ENCODE measurements at places on chromosomes 5 and 9.

GRCh38 chr5:174229514-174230370, 184.2 kb downstream of the NSG2 start:
- no peak for DNase-seq

- DNase-seq: peak; percentile 57
These were observed 5.0 kb downstream of the NSMF start for GRCh38 chr9:137454145-137454596.

GRCh38 chr9:113454914-113455761, 8.4 kb upstream of the RGS3 start:
- no peak for DNase-seq

GRCh38 chr9:135167849-135168655, 80.6 kb downstream of the OLFM1 start:
- DNase-seq: no peak

DNA sequence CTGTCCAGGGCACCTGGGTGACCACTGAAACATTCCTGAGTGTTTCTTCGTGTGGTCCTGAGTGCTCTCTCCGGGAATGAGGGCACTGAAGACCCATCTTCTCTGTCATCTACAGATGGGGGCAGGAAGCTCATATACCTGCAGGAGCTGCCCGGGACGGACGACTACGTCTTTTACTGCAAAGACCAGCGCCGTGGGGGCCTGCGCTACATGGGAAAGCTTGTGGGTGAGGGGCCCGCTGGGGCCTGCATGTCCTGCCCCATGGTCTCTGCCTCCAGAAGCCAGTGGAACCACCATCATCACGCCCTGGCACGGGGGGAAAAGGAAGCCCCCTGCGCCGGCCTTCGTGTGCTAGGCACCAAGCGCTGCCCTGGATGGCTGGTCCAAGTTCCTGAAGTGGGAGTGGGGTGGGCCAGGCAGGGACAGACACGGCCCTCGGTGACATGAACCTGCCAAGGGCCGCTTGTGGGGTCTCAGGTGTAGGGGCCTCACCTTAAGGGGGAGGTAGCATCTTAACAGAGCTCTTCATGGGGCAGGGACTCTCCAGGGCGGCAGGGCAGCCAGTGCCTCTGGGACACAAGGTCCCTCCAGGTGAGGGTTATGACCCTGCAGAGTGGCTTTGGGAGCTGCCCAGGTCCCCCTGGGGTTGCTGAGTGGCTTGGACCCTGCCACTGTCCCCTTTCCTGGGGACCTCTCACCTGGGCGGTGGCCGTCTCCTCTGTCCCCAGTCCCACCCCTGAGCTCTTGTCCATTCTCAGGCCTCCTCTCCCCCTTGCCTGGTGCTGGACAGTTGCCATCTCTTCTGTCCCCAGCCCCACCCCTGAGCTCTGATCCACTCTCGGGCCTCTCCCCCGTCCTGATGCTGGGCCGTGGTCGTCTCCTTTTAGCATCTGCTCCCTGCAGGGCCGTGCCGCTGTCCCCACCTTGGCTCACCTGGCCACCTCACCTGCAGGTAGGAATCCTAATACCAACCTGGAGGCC, 2.1 kb downstream of the OBP2A start:
- DNase-seq: no peak

- no peak for DNase-seq
These were observed 62.2 kb downstream of the NTRK2 start for GRCh38 chr9:84731696-84732095.

- no peak for DNase-seq
These were observed 80.6 kb downstream of the PAM start for GRCh38 chr5:102835717-102836116.

GRCh38 chr9:38074441-38074961, 5.5 kb upstream of the SHB start:
- DNase-seq: no peak

DNA sequence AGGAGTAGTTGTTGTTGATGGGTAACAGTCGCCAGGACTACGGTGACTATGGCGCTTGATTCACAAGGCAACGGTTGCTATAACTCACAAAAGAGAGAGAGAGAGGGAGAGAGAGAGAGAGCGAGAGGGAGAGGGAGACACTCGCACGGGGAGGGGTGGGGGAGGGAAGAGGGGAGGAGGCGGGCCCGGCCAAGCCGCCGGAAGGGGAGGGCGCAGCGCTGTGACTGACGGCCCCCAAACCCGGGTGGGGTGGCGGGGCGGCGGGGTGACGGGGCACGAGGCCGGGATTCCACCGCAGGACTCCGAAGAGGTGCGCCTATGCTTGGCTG, at the start of gene RFX3:
Gene RFX3, minus strand, starts transcription at position 166 of the 329 bp plus-strand sequence. CDS start 130,413 bp downstream, outside the sequence.
- DNase-seq: no peak

- DNase-seq: no peak
These were observed 78.2 kb downstream of the BASP1 start for GRCh38 chr5:17295671-17296070.

DNA sequence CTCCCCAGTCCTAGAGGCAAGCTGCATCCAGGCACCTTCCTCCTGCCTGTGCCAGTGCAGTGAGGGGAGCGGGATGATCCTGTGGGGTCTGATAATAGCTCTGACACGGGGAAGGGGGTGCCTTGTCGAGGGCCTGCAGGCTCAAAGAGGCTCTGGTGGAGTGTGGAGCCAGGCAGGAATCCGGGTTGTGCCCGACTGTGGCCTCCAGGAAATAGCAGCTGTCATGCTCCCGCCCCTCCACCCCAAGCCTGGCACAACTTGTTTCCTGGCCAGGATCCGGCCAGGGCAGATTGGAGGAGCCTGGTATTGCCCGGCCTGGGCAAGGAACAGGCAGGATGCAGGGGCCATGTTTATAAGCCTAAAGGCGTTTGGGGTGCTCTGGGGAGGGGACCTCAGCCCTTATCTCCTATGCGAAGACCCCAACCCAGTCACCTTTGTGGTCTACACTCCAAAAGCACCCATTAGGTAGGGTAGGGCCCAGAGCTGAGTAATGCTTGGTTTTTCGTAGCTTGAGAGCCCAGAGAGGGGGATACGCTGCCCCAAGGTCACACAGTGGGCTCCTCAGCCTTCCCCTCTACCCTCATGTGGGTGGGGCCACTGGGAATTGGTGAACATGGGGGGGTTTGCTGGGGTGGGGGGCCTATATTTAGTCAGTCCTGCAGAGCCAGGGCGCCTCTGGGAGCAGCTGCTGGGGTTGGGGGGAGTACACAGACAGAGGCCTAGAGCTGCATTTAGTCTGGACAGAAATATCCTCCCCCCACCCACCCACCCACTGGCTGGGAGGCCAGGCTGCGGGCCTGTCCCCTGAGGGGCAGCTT, 12.2 kb downstream of the CXXC5 start:
- DNase-seq: no peak

GRCh38 chr9:133750982-133751649, 13.0 kb upstream of the SARDH start:
- DNase-seq: no peak

GRCh38 chr5:11482011-11482410, 422.2 kb downstream of the CTNND2 start:
- no peak for DNase-seq

- DNase-seq: no peak
These were observed 49.0 kb upstream of the LMX1B start for GRCh38 chr9:126564716-126565115.

DNA sequence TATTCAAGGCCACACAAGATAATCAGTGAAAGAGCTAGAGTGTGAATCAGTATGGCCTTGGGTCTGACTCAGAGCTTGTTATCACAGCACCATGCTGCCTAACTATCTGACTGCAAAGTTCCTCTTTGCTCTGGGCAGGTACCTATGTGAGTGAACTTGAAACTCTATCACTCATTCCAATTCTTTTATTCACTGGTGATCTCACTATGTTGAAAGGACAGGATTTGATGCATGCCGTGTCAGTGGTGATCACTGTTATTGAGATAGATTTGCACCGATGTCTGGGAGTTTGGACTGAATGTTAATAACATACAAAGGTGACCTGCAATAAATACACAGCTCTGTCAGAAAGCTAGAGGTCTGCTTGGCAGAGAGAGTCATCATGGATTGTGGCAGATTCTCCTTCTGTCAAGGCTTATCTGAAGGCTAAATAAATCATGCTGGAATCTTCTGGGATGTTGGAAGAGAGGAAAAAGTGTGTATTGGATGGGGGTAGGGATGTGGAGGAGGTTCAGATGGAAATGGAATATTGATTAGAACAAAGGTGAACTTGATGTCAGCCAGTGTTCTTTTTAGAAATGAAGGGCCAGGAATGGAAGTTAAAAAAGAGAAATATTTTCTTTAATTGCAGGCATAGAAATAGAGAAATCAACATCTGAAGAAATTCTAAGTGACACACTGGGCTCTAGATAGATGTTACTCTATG, 91.8 kb upstream of the TNC start:
- DNase-seq: no peak

DNA sequence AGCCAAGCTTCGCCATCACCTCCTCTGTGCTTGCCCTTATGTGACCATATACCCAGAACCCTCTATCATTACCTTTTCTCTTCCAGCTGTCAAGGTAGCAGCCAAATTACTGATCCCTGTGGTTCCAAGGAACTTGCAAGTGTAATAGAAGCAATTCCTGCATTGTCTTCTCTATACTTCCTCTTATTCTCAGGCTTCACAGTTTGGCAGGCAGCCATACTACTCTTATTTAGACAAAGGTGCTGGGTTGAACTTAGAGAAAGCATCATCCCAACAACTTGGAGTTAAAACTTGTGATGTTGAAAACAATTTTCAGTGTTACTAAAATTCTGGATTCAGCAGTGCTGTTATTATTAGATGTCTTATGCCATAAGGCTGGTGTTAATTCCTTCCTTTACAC, 93.2 kb downstream of the NLN start:
- no peak for DNase-seq

GRCh38 chr5:106962464-106963230, 708.1 kb downstream of the EFNA5 start:
- no peak for DNase-seq

DNA sequence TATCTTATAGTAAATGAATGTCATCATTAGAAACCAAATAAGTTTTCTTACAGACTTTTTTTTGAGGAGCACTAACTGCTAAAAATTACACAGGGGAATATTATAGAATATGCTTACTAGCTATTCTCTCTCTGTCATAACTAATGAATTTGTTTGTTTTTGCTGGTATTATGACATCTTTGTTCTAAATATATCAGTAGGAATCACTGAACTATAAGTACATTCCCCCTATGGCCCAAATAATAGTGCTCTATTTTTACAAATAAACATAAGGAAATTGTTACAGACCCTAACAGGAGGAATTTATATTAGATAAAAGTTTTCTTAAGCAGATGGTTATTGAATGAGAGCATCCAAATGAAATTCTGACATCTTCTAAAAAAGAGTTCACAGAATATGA, 83.0 kb upstream of the RIOK2 start:
- no peak for DNase-seq

- DNase-seq: no peak
These were observed 6.5 kb upstream of the FBXO10 start for GRCh38 chr9:37582548-37583157.

DNA sequence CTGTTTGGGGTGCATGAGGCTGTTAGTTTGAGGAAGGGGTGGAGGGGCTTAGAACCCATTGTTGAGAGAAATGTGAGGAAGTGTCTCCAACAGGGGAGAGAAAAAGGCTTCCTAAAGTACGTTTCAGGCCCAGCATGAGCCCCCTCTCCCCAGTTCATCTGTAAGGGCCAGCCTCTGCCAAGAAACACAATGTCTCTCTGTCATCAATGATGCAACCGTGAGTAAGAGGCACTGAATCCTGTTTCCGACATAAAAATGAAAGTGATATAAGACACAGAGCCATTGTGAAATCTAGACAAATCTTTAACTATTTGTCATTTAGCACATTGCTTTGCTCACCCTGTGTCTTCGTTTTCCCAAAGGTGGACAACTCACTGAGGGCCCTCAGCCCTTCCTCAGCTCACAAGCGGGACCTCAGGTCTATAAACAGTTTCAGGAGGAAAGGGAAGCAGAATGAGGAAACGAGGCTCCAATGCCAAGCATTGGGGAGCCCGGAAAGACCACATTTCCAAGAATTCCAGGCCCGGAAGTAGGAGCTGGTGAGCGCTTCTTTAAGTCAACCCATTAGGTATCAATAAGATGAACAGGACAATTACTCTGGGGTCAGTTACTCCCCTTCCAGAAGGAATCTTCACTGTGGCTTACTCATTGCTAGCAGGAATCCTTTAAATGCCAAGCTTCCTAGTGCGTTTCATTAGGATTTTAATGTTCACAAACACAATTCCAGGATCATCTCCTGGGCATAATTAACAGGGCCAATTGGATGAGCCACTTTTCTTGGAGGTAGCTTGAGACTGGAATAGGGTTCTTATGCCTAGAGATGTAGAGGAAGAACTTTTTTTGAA, 59.0 kb upstream of the KLF4 start:
- no peak for DNase-seq

GRCh38 chr5:104172976-104173375, 610.4 kb upstream of the NUDT12 start:
- no peak for DNase-seq

- no peak for DNase-seq
These were observed 90.9 kb downstream of the COL5A1 start for GRCh38 chr9:134732392-134733110.

- no peak for DNase-seq
These were observed 7.6 kb upstream of the CCDC152 start for GRCh38 chr5:42749020-42749419.

DNA sequence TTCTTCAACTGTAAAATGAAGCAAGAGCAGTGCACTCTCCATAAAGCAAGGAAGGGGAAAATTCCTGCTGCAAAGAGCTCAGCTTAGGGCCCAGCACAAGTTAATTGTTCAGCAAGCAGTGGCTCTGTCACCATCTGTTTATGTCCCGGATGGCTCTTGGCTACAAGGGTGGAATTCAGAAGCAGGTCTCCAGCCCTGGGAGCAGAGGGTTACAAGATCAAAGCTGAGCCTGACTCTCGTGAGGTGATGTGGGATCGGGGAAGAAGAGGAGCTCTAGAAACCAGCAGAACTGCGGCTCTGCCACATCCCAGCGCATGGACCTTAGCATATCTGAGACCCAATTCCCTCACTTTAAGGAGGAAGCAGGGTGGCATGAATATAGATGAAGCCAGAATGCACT, 25.2 kb upstream of the OLFM1 start:
- no peak for DNase-seq

- no peak for DNase-seq
These were observed 104.2 kb upstream of the MVB12B start for GRCh38 chr9:126222363-126222834.

DNA sequence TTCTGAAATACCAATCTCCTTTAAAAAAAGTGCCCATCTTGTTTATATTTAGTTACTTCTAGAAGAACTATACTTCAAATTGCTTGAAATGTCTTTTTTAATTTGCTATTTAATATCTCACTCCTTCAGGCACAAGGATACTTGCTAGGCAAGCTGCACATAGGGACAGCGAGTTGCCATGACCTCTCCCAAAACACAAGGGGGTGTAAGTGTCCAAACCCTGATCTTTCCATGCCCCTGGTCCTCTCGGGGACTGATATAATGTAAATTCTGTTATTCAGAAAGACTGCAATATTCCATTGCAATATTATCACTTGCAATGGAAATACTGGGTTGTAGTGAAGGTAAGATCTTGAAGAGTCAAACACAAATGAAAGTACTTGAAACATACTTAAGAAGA, 480.4 kb downstream of the CETN3 start:
- DNase-seq: no peak

DNA sequence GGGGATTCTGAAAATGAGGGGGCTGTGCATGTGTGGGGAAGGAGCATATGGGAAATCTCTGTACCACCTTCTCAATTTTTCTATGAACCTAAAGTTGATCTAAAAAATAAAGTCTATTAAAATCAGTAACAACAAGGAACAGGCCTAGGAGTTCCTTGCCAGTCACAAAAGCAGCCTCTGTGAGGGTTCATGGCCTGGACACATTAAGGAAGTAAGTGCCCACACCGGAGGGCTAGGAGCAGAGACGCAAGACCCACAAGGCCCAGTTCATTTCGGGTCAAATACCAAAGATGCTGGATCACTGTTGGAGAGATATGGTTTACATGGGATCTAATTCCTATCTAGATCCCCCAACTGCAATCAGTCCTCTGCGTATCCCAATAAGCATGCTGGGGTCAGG, 88.4 kb downstream of the SEMA4D start:
- no peak for DNase-seq
